ENCODE measurements at places on chromosomes 1 and 21.

- no peak for DNase-seq
These were observed 115.1 kb downstream of the SLC16A1 start for GRCh38 chr1:112840631-112841624.

DNA sequence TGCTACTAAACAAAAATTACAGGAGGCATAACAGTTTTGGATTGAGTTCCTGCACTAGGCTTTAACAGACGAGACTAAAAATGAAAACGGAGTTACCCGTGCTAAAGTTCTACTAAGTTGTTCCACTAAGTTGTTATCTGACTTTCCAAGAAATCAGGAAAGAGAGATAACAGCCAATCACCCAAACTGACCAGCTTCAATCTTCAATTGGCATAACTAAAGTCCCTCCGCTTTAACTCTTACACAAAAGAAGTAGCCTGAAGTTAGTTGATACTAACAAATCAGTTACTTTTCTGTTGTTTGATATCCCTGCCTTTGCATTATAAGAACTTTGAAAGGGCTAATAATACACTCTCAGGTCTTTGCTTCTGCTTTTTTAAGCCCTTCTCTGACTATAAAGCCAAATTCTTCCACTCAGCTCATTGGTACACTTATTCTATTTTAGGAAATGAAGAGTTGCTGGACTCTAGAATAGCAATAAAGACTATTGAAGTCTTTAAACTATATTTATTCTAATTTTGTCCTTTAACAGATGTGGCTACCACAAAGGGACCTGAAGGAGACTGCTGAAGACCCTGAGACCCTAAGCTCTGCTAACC lies 61.3 kb downstream of the TESK2 start:
- DNase-seq, result no peak

GRCh38 chr1:1185101-1185765 lies 11.6 kb downstream of the TTLL10 start:
- no peak for DNase-seq

GRCh38 chr1:109878531-109879104 lies 32.0 kb upstream of the CSF1 start:
- no peak for DNase-seq

DNA sequence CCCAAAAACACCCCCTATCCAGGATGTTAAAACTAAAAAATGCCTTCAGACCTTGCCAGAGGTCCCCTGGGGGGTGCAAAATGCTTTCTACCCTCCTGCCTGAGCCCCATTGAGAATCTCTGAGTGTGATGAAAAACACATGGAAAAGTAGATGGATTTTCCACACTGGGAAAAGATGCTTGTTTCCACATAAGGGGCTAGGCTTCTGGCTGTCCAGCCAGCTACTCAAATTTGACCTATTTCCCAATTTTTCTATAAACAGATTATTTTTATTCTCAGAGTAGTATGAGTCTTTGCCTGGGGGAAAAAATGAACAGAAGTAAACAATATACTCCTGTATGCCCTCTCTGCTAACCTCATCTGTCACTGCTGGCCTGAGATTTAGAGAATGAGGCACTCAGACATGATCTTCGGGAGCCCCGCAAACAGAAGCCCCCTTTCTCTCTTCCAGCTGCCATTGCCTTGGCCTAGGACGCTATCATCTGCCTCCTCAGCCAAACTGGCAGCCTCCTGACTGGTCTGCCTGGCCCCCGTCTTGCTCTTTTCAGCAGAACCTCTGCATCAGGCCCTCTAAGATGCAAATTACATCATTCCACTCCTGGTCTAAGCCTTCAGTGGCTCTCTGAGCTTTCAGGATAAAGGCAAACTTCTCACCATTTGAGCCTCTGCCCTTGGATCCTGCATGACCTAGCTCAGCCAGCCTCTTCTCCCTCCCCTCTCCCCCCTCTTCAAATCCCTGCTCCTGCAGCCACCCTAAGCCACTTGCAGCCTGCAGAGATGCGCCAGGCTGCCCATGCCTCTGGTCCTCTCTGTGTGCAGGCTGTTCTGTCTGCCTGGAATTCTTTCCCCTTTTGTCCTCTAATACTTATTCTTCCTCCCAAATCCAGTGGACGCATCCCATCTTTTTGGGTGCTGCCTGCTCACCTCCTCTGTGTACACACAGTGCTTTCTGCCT lies 39.7 kb upstream of the TMEM125 start:
- no peak for DNase-seq

- no peak for DNase-seq
These were observed 4.0 kb upstream of the RCAN1 start for GRCh38 chr21:34618941-34619340.

GRCh38 chr1:204080163-204080903 lies 7.4 kb downstream of the SOX13 start:
- DNase-seq, result no peak

DNA sequence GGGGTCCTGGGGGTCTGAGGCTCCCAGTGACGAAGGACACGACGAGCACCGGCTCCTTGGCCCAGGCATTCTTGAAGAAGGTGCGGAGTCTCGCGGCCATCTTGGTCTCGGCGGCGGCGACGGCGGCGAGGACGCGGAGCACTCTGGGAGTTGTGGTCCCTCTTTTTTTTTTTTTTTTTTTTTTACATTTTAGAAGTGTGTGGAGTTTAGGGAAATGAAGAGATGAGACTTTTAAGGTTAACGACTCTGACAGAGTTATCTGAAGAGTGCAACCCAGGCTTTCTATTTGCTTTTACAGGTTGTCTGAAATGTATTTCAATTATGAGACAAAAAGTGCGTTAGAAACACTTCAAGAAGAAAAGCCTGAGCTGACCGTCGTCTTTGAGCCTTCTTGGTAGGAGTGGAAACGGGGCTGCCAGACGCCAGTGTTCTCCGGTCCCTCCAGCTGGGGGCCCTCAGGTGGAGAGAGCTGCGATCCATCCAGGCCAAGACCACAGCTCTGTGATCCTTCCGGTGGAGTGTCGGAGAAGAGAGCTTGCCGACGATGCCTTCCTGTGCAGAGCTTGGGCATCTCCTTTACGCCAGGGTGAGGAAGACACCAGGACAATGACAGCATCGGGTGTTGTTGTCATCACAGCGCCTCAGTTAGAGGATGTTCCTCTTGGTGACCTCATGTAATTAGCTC lies 9.7 kb downstream of the OR2B11 start:
- peak; percentile 8 for DNase-seq
